ENCODE measurements at places on chromosomes 2 and 18.

DNA sequence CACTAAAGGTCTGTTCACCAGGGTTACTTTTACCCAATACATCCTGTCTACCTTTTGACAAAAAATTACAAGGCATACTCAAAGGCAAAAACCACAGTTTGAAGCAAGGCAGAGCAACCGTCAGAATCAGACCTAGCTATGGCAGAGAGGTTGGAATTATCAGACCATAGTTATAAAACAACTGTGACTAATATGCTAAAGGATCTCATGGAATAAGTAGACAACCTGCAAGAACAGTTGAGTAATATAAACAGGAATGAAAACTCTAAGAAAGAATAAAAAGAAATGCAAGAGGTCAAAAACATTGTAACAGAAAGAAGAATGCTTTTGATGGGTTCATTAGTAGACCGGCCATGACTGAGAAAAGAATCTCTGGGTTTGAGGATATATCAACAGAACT is 318.8 kb upstream of the KCNH7 start:
- DNase-seq: no peak

- no peak for DNase-seq
These were observed 27.1 kb downstream of the VPS54 start for GRCh38 chr2:63992061-63992685.

GRCh38 chr18:68034296-68034695 is 517.8 kb upstream of the DSEL start:
- DNase-seq: no peak

DNA sequence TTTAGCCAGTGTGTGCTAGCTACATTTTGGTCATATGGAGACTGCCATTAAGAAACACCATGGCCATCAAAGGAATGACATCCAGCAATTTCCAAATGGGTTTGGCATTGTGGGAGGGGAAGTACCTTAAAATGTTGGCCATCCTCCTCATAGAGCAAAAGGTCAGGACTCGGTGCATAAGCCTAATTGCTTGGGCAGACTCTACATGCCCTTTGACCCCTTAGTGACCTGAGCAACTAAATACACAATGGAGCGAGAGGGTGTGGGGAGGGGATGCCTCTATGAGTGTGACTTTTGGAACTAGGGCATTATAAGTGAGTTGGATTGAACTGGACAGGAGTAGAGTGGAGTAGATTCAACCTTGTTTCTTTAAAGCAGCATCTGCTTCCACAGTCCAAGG is 44.9 kb downstream of the NRP2 start:
- DNase-seq: no peak

DNA sequence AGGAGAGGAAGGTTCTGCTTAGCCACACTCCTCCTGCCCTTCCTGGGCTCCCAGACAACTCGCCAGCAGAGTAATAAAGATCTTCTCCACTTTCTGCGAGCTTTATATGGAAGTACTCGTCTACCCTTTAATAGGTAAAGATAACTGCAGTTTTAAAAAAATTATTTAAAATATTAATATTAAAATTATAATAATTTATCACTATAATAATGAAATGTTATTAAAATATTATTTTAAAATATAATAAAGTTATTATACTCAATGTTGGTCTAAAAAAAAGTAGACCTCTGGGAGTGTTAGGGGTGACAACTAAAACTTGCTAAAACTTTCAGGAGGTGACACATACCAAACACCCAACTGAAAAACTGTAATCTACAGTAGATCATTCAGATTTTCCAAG is 81.5 kb downstream of the RBM43 start:
- no peak for DNase-seq

DNA sequence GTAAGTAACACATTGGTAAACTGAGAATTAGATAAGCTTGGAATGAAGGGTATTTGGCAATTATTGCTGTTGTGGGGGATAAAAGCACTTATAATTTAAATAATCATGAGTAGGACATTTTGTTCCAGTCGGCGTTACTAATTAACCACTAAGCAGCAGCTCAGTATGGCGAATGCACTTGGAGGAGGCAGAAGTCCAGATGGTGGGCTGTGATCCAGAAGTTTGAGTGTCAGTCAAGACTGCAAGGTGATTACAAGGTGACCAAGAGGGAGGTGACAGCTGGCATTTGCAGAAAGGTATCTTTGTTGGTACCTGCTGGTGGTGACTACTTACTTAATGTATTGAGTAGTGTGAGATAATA is 643.6 kb upstream of the FAM98A start:
- DNase-seq: no peak

- no peak for DNase-seq
These were observed 94.4 kb upstream of the GPC1 start for GRCh38 chr2:240341064-240341463.

DNA sequence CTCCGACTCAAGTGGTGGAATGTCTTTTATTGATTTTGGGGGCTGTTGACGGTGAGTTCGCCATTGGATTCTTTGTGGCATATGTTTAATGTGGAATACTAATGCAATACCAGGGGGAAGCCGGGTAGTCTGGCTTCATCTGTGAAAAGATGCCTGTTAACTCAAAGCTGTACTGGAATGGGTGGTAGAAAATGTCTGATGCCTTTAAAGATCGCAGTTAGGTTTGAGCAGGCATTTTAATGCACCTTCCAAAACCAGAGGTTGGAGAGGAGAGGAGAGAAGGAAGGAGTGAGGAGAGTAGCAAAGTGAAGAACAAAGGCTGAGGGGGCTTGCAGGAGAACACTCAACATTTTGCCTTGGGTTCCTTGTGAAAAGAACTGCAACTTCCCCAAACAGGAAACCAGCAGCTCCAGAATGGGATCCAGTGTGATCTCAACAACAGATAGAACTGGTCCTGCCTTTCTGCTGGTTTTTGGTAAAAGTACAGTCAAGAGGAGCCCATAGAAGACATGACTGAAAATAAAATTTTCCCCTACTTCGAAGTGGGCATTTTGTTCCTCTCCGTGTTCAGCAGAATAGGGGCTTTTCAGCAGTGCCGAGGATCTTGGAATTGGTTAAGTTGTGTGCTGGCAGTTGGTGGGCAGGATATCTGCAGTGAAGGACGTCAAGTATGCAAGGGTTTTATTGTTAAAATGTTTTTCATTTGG is 1.5 kb downstream of the ZNF532 start:
- DNase-seq: no peak

DNA sequence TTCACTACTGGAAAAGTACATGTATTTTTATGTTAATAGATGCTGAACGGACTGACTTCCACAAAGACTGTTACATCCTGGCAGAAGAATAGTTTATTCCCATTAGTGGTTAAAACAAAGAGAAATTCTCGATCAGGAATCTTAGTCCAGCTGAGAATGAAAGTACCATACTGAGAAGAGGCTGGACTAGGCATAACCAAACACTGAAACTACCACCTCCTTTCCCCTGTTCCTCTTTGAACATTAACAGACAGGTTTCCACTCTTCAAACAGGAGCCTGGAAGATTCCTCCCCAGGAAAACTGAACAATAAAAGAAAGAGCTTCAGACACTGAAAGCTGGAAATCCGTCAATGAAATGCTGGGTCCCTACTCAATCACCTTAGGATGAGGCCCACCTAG is 25.8 kb downstream of the LDAH start:
- DNase-seq: no peak

DNA sequence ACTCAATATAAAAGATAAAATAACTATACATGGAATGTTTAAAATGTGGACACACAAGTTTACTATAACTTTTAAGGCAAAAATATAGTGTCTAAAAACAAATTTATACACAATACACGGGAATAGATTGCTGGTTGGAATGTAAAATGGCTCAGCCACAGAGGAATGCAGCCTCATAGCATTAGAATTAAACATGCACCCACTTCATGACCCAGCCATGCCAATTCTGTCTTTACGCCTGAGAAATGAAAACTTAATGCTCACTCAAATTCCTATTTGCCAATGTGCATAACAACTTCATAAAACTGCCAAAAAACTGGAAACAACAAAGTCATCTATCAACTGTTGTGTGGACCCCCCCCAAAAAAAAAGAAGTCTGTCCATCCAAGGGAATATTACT is 1006.6 kb upstream of the POU3F3 start:
- DNase-seq: no peak

- peak; percentile 95 for DNase-seq
These were observed at the start of gene SNED1 for GRCh38 chr2:240997856-240998705. SNED1 (plus strand) TSS chr2:240998618; CDS start chr2:240998838, 220 bp downstream.
